ENCODE measurements at places on chromosomes 1 and 21.
A peak's percentile ranks its signal among the peaks of the same experiment; 100 is the strongest.

DNA sequence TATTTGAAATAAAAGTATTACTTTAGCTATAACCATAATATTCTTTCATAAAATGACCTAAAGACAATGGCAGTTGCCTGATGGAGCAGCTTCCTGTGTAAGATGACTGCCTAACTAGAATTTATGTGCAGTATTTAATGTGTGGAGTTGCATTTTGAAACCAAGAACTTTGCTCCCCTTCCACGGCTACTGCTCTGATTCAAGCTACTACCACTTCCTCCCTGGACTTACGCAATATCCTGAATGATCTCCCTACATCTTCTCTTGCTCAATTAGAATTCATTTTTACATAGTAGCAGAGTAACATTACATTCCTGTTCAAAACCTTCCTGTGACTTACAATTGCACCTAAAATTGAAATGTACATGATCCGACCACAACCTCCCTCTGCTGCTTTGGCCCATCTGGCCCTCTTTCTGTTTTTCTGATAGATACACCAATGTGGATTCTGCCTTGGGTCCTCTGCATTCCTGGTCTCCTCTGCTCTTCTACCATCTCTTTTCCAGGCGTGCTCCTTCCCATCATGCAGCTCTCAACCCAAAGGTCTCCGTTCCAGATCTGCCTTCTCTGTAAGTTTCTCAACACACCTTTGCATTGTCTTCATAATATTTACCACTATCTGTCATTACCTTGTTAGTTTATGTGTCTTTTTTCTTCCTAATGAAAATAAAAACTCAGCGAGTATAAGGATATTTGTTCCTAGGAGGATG, 47.4 kb upstream of the USP25 start:
- DNase-seq: no peak

GRCh38 chr1:37764414-37764825, 500 bp downstream of the EPHA10 start:
- peak; percentile 40 for DNase-seq

DNA sequence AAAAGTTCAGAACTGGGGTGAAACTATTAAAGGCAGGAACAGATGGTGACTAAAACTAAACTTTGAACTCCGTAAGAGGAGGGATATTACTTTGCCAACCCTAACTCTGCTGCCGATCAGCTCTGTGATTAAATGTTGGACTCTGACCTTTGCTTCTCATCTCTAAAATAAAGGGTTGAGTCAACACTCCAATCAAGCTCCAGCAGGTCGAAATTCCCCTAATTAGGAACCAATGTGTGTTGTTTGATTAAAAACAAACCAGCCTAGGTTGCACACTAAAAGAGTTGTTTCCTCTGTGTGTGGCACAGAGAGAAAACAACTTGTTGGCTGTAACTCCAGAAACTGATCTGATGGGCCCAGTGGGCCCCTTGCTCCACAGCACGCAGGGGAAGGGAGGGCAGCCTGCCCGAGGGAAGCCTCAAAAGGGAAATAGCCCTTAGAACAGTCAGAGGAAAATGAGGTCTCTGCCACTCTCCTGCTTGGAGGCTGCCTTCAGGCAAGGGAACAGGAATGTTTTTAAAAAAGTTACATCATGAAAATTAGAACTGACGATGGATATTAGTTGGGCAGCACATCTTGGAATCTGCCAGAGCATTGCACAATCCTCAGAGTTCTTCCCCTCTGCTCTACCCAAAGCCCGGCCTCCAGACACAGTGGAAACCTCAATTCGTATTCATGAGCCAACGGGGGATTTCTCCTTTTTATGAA, 69.3 kb downstream of the KCTD3 start:
- no peak for DNase-seq

DNA sequence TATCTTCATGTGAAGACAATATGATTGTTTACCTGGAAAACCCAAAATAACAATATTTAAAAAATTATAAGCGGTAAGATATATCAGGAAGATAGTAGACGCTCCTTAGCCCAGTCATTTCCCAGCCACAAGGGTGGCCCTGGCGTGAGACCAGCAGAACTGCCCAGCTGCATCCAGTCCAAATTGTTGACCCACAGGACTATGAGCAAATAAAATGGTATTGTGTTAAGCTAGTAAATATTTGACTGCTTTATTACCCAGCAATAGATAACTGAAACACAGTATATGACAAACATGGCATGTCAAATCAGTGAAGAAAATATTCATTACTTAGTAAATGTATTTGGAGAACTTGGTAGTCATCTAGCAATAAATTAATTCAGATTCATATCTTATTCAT, 294.3 kb upstream of the SPAG17 start:
- no peak for DNase-seq

GRCh38 chr1:172585348-172585747, 52.4 kb downstream of the SUCO start:
- no peak for DNase-seq

DNA sequence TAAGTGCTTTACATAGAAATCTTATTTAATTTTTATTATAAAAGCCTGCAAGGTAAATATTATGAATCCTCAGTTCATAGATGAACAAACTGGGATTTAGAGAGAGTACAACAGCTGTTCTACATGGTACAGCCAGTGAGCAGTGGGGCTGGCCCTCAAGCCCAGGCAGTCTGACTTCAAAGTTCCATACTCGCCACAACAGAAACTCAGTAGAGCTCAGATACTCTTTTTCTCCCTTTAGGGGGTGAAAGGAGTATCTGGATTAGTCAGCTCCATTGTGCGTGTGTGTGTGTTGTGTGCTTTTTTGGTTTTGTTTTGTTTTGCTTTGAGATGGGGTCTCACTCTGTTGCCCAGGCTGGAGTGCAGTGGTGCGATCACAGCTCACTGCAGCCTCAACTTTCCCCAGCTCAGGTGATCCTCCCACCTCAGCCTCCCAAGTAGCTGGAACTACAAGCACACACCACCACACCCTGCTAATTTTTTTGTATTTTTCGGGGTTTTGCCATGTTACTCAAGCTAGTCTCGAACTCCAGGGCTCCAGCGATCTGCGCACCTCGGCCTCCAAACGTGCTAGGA, 378.5 kb downstream of the SMYD3 start:
- DNase-seq: no peak

- no peak for DNase-seq
These were observed 102.9 kb downstream of the VAV3 start for GRCh38 chr1:107862064-107862463.

All from head of caudate nucleus (tissue), 42 donors.